Heart left ventricle (tissue), 16 donors: ENCODE measurements at places on chromosomes 3 and 15.

DNA sequence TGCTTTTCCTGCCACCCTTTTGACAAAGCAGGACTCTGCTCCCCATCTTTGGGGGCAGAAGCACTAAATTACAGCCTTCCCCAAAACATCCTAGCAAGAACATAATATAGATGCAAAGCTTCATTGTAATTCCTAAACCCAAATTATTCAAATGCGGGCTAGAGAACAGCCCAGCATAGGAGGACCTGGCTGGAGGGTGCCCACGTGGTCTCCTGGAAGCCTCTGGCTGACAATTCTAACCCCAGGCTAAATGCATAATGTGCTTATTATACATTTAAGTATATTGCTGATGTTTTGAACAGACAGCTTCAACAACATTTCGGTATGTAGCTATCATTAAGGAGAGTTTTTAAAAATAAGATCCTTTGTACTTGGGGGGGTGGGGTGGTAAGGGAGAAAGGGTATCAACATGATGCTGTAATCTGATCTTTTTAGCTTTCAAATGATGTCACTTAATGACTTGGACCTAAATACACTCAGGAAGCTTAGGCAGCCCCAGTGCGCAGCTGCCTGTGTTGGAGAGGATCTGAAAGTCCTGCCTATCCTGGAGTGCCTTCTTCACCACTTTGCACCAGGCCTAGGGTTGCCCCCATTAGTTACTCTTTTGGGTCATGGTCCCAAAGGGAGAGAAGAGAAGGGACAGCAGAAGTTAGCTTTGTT is 57.2 kb upstream of the USP3 start:
- no peak overlapping the region for H3K27ac ChIP-seq
- H3K4me3 ChIP-seq, result no peak overlapping the region
- DNase-seq, result no peak

- no peak overlapping the region for H3K4me3 ChIP-seq
- H3K27ac ChIP-seq, result no peak overlapping the region
- DNase-seq, result no peak
- peaks cover 80% of the 10 kb centered on the region for H3K4me1 ChIP-seq
These were observed 5.9 kb downstream of the TOP2B start for GRCh38 chr3:25658836-25659235.

GRCh38 chr3:56702490-56703315 is 19.6 kb upstream of the TASOR start:
- H3K4me1 ChIP-seq, result peaks cover 7% of the 10 kb centered on the region
- DNase-seq, result no peak
- H3K27ac ChIP-seq, result no peak overlapping the region
- no peaks in the 10 kb centered on the region for H3K27me3 ChIP-seq
- H3K4me3 ChIP-seq, result no peak overlapping the region

DNA sequence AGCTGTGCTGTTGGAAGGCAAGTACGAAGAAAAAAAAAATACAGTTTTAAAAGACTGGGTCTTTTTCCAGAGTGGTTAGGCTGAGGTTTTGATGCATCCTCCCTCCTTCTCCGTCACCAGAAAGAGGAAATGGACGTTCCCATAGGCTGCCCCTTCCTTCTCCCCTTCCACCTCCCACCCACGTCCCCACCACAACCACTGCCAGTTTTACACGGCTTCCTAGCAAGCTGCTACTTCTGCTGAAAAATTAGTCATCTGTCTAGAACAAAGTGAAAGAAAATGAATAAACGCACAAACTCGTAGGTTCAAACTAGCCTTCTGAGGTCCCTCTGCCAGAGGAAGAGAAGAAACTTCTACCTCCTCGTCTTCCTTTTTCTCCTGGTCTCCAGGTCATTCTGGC is 71.6 kb upstream of the RPL35A start:
- H3K27ac ChIP-seq, result no peak overlapping the region
- no peak overlapping the region for H3K4me3 ChIP-seq
- peaks cover 83% of the 10 kb centered on the region for H3K36me3 ChIP-seq
- no peak for DNase-seq

DNA sequence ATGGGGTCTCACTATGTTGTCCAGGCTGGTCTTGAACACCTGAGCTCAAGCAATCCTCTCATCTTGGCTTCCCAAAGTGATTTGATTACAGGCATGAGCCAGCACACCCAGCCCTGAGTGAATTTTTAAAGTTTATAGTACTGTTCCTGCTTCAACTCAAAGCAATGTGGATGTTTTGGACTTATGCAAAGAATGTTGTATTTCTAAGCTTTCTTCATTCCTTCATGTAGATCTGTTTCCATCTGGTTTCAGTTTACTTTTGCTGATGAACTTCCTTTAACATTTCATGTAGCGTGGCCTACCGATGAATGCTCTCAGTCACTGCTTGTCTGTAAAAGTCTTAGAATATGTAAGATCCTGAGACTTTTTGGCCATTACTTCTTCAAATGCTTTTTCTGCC is 23.2 kb downstream of the NRG4 start:
- H3K4me1 ChIP-seq, result no peaks in the 10 kb centered on the region
- DNase-seq, result no peak
- H3K27me3 ChIP-seq, result no peaks in the 10 kb centered on the region
- no peak overlapping the region for H3K27ac ChIP-seq
- H3K4me3 ChIP-seq, result no peak overlapping the region

DNA sequence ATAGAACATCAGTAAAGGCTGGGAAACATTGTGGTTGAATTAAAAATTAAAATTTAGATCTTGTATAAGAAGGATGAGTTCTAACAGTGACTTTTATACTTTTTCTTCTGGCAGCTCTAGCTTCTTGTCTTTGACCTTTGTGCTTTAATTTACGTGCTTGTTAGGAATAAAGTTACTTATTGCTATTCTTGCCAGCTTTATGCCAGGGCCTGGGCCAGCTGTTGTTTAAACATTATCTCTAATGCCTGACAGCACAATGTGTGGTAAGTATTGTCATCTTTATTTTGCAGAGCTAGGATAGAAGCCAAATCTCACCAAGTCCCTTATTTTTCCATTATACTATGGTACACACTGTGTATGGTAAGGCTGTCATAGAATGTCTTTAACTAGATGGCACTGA is 766.7 kb upstream of the GOLIM4 start:
- no peak for DNase-seq
- no peaks in the 10 kb centered on the region for H3K27me3 ChIP-seq
- no peak overlapping the region for H3K27ac ChIP-seq
- H3K4me3 ChIP-seq, result no peak overlapping the region
- no peaks in the 10 kb centered on the region for H3K4me1 ChIP-seq

DNA sequence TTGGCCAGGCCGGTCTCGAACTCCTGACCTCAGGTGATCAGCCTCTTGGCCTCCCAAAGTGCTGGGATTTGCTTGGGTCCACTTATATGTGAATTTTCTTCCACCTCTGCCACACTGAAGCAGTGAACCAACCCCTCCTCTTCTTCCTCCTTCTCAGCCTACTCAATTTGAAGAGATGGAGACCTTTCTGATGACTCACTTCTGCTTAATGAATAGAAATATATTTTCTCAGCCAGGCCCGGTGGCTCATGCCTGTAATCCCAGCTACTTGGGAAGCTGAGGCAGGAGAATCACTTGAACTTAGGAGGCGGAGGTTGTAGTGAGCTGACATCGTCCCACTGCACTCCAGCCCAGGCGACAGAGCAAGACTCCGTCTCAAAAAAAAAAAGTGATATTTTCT is 46.8 kb upstream of the GATM start:
- no peak overlapping the region for H3K4me3 ChIP-seq
- DNase-seq, result no peak
- H3K27me3 ChIP-seq, result no peaks in the 10 kb centered on the region
- H3K27ac ChIP-seq, result no peak overlapping the region
- peaks cover 35% of the 10 kb centered on the region for H3K36me3 ChIP-seq

- H3K27me3 ChIP-seq, result no peaks in the 10 kb centered on the region
- no peak overlapping the region for H3K4me3 ChIP-seq
- no peaks in the 10 kb centered on the region for H3K36me3 ChIP-seq
- H3K27ac ChIP-seq, result no peak overlapping the region
- H3K4me1 ChIP-seq, result peaks cover 11% of the 10 kb centered on the region
These were observed 72.3 kb upstream of the ICE2 start for GRCh38 chr15:60551147-60551780.
